NCI-H2029 (cell line): ENCODE measurements at places on chromosomes 1 and 21.

DNA sequence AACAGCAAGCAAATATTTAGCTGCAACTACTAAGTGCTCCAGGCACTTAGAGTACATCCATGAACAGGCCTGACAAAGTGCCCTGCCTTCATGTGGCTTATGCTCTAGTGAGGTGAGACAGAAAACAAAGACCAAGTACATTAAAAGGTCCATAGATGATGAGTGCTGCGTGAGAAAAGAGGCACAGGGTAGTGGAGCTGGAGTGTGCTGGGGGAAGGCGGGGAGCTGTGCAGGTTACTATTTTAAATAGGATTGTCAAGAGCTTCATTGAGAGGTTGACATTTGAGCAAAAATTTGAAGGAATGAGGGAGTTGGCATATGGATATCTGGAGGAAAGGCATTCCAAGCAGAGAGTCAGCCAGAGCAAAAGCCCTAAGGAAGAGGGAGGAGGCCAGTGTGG is 29.3 kb upstream of the RXRG start:
- no peak for DNase-seq

GRCh38 chr21:45279446-45280177 is 8.1 kb downstream of the POFUT2 start:
- no peak for DNase-seq

- no peak for DNase-seq
Measured at GRCh38 chr1:75276385-75276784, 142.2 kb downstream of the LHX8 start.

- DNase-seq, result no peak
Measured at GRCh38 chr21:34202553-34203372, 129.4 kb downstream of the MRPS6 start.

DNA sequence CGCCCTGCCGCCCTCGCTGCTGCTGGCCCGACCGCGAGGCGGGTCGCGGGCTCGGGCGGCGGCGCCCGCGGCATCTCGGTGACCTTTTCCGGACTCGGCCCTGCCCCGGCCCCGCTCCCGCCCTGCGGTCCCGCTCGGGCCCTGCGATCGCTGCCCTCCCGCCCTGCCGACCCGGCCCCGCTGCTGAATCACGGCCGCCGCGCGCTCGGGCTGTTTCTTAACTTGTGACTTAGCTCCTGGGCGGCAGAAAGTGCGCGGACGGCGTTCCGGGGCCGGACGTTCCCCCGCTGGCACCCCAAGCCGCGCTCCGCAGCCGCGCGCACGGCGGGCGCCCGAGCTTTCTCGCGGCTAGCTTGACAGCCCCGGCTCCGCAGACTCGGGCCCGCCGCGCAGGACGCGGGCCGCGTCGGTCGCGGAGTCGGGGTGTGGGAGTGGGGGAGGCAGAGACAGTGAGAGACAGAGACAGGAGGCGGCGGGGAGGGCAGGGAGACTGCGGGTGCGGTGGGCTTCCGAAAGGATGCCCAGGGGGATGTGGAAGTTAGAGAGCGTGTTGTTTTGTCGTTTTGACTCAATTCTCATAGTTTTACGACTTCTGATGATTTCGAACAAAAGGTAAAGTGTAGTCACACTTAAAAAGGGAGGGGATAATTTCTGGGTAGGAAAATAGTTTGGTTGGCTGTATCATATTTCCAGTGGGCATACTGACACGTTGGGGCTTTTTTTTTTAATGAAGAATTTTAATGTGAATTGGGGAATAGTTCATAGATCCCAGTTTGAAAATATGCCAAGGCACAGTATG is 49.8 kb downstream of the PRDM2 start:
- DNase-seq, result no peak

DNA sequence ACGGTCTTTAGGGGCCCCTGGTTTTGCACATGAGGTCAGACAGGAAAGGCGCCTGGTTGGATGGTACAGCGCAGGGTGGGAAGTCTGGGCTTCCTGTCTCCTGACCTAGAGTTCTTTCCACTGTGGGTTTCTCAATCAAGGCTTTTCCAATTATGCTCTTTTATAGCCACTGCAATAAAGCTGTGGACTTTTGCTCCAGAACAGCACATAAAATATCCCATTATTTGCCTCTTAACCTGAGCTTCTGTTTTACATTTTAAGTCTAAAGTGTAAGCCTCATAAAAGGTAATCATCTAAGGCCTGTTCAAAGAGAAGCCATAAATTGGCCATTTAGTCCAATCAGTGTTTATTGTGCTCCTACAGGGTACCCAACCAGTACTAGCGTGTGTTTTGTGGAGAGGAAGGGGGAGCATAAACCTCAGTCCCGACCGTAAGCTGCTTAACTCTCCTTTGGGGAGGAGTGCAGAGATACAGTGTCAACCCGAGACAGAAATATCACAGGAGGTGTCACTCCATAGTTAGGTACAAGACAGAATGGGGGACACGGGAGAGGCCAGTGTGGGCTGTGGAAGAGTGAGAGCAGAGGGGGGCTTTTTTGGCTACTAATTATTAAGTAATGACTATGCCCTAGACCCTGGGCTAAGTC is 270.0 kb downstream of the TRABD2B start:
- no peak for DNase-seq

DNA sequence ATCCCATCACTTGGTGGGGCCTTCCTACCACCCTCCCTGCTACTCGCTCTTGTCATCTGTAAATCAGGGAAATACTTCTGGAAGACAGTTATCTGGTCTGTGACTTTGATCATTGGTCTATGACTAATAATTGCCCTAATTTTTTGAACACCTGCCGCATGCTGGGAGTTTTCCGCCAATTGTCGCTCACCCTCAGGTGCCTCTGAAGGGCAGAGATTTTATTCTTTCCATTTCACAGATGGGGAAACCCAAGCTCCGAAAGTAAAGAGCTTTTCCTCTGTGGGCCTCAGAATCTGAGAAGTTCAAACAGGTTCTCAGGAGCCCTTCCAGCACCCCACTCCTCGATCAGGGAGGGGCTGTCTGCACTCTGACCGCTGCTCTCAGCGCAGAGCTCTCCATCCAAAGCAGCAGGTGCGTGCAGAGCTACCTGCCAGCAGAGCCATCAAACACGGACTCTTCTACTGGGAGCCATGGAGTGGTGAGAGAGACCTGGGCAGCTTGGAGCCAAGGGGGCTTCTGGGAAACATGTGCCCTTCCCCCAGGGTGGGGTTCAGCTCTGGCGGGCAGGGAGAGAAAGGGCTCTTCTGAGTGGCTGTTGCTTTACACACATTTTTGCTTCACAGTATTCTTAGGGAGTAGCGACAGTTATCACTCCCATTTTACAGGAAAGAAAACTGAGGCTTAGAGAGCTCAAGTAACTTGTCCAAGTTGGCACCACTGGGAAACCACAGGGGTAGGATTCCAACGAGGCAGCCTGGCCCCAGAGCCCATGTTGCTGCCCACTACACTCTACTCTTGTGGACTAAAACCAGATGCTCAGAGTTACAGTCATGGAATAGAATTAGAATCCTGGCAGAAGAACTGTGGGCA is 5.8 kb upstream of the RUNX3 start:
- DNase-seq, result no peak

- DNase-seq, result peak; percentile 47
Measured at GRCh38 chr1:246497331-246497915, 9.7 kb downstream of the SMYD3 start.

- DNase-seq, result peak; percentile 38
Measured at GRCh38 chr1:84363019-84363418, 35.3 kb upstream of the DNASE2B start.

- peak; percentile 33 for DNase-seq
Measured at GRCh38 chr1:25810341-25811299, 9.1 kb upstream of the MTFR1L start.

DNA sequence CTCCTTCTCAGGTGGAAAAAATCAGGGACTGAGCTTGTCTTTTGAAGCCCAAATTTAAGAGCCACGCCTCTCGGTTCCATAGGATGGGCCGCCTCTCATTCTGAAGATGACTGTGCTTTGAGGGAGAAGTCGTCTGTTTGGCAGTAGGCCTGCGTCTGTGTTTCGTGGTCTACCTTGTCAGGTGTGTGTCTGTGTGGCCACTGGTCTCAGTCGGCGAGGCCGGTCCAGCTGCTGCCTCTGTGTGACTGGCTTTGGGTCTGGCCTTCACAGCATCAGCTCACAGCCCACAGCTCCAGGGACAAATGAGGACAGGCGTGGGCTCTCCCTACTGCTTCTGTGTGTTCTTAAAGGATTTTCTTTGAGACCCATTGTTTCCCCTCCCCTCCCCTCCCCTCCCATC is 50.3 kb downstream of the B3GALT5 start:
- DNase-seq, result no peak

DNA sequence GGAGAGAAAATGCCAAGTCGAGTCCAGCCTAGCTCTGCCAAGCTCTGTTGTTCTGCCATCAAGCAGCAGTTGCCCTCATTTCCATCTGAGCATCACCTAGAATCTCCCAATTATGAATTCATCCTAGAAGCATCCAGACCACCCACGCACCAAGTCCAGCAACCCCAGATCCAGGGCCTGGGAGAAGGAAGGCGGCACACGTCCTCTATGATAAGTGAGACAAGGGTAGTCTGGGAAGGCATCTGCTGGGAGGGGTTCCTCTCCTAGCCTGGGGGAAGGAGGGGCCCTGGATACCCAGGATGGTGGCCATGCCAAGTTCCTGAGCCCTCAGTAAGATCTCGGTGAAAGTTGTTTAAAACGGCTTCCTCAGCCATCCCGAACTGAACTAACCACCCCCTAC is 70.7 kb downstream of the VWA5B1 start:
- no peak for DNase-seq

DNA sequence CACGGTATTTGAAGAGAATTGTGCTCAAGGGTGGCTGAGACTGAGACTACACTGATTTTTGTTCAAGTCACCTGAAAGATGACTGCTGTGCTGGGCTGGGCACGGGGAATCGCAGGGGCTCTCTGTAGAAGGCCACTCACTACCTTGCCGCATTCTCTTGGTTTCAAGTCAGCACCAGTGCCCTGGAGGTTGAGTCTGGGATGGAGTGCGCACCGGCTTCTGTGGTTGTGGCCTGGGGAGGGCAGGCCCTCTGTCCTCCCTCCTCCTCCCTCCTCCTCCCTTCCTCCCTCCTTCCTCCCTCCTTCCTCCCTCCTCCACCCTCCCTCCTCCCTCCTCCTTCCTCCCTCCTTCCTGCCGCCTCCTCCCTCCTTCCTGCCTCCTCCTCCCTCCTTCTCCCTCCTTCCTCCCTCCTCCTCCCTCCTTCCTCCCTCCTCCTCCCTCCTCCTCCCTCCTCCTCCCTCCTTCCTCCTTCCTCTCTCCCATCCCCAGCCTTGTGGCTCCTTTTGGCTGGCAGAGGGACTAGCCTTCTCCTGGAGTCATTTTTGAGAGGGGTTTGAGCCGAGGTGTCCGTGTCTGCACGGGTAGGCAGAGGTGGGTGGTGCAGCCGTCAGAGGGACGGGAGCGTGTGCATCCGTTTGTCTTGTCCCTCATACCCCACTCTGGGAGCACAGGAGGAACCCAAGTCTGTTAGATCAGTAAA is 9.5 kb downstream of the RER1 start:
- no peak for DNase-seq

DNA sequence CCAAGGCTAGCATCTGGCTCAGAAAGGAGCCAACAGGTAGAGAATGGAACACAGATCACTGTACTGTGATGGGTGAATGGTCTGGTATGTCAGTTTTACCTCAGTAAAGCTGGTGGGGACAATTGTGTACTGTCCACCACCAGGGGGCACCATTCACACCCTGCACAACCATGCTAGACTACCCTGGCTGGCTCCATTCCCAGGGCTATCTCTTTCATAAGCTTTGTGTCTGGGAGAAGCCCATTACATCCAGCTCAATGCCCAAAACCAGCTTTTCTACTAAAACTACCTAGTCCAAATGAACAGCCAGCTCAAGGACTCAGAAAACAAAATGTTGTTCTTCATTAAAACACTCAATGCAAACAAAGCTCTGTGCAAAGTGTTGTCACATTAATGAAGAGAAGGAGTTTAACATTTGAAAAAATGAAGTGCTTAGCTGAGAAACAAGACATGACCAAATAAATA is 62.0 kb upstream of the RASAL2 start:
- DNase-seq, result no peak

DNA sequence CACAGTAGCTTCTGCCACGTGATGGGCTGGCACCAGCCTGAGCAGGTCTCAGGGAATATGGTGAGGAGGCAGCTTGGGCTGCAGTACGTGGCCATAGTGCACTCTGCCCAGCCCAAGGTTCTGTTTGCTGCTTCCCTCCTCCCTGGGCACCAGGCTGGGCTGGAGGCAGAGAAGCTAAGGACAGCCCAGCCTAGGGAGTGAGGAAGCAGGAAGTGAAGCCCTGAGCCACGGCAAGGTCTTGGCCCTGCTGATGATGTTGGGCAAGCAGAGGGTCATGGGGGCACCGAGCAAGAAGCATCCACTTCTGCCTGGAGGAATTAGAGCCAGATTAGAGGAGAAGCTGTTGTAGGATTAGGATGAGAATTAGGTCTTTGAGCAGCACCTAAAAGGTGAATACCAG is 326.7 kb upstream of the VAMP3 start:
- no peak for DNase-seq

GRCh38 chr1:155018617-155019348 is 14.8 kb downstream of the DCST2 start:
- DNase-seq, result no peak

GRCh38 chr1:23444104-23444533 is 19.6 kb upstream of the TCEA3 start:
- no peak for DNase-seq

GRCh38 chr1:198258491-198258890 is 101.7 kb downstream of the NEK7 start:
- no peak for DNase-seq

GRCh38 chr1:201296352-201296751 is 13.0 kb downstream of the PKP1 start:
- no peak for DNase-seq

DNA sequence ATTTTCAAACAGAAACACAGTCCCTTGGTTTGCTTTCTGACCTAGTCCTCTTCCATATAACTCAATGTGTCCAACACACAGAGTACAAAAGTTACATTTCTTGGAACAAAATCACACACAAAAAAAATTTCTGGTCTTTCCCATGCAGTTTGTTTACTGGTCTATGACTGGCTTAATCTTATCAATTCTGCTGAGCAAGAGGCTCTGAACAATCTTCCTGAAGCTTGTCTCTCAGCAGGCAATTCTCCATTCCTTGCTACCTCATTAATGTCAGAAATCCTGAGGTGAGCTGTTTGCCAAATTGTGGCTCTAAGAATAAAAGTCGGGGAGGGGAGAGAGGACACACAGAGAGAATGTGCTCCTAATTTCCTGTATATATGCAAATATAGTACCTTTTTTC is 423.6 kb downstream of the HLX start:
- no peak for DNase-seq

- DNase-seq, result no peak
Measured at GRCh38 chr1:109919303-109919702, 8.7 kb downstream of the CSF1 start.

- DNase-seq, result no peak
Measured at GRCh38 chr1:48560577-48560976, 88.6 kb upstream of the SPATA6 start.
